ENCODE measurements at places on chromosomes 5 and 9.

DNA sequence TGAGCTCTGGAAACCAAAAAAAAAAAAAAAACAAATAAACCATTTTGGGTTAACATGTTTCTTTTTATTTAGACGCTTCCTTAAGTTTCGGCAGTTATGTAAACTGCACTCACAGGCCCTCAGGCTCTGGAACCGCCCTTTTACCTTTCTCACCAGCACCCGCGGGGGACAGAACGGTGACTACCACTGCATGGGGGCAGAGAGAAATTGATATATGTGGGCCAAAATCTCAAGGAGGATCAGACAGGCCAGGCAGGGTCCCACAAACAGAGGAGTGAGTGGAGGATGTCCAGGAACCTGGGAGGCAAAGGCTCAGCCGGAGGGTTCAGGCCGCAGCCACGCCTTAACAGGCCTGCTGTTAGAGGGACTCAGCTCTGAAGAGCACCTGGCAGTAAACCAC lies 54.4 kb downstream of the IRX2 start:
- DNase-seq, result no peak

DNA sequence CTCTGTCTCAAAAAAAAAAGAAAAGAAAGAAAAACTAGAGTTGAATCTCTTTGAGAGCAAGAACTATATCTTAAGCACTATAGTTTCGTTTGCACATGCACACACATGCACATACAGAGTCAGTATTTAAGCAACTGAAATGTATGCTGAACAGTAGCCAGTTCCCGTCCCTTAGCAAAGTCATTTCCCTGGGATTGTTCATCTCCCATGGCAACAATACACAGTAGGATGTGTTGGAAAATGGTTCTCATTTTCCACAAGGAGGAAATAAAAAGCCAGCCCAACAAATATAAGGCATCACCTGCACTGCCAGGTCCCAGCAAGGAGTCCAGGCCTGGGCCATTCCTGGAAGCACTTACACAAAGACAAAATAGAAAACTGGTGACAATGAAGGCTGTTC lies 4.2 kb upstream of the ZNF346 start:
- DNase-seq, result no peak

DNA sequence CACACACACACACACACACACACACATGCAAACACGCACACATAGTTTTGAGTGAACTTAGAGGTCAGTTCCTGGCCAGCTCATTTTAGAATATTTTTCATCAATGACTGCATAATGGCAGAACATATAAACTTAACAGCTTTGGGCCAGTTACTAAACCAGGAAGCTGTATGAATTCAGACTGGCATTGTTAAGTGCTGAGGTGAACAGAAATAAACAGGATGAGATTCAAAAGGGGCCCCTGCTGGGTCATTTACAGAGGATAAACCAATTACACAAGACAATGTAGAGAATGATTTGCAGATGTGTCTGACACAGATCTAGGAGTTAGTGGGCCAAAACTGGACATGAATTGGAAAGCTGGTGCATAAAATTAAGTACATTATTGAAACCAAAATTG lies 44.6 kb downstream of the MARCHF11 start:
- DNase-seq, result no peak

- DNase-seq, result no peak
Observed at GRCh38 chr5:137470111-137470920, 28.8 kb downstream of the SPOCK1 start.

DNA sequence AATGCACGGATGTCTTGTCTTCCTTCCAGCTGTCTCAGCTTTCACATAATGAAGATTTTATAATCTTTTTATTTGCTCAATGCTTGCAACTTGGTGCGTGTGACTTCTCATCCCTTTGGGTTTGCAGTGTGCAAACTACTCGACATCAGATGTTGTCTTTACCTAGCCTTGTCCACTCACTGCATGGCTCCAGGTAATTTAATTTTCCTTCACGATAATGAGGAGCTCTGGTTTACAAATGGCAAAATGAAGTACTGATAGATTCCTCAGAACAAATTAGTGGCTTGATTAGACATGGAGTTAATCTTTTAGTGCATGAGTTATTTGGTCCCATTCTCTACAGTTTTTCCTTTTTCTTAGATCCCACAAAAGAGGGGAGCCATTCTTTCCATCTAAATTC lies 603.0 kb downstream of the CCDC171 start:
- no peak for DNase-seq

- peak; percentile 49 for DNase-seq
Observed at GRCh38 chr9:33813712-33814641, 3.0 kb upstream of the UBE2R2 start.

DNA sequence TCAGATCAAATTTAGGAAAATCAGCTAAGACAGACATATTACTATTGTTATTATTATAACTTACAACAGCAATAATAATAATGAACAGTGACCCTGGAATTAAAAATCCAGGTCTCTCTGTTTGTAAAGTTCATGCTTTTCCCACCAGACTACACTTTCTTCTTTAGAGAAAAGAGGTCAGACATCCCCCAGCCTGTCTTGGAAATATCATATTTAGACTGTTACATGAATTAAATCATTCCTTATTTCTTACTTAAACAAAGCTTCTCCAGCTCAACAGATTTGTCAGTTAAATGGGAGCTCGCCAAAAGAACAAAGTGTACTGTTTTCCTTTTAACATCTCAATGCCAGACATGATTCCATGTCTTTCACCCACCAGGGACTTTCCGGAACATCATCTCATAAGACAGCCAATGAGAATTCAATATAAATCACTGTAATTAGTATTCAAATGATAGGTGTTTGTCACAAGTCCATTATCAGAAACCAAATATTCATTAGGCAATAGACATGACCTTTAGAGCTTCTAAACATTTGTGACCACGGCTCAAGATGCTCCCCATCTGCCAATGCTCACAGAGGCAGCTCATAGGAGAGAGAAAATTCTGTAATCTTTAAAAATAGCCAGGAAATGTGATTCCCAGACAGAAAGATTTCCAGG lies 351.9 kb downstream of the ENC1 start:
- DNase-seq, result no peak

DNA sequence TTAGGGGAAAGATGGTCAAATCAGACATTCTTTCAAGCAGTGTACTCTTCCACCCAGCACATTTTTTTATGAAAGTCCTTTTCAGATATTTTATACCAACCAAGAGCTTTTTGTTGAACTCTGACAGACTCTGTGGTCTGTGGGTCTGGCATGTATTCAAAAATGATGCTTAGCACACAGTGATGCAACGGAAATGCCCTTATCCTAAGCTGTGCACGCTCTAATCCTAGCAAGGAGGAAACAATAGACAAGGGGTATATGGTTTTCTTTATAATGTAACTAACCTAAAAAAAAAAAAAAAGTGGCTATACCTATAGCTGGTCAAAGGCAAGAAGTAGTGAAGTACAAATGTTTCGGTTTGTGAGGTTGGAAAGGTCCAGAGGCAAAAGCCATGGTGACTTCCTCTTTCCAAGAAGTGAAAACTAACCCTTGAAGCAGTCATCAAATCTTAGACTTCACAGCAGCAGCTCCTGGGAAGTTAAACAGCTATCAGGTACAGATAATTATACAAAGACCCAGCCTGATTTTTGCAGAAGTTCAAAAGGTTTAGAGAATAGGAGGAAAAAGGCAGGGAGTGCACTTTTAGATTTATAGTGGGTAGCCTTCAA lies 82.5 kb downstream of the SEMA6A start:
- no peak for DNase-seq

GRCh38 chr5:11504065-11504885 lies 400.0 kb downstream of the CTNND2 start:
- no peak for DNase-seq

- peak; percentile 52 for DNase-seq
Observed at GRCh38 chr5:151150471-151151262, 6.9 kb downstream of the ANXA6 start.

GRCh38 chr5:435961-436640 lies 6.9 kb upstream of the EXOC3 start:
- DNase-seq, result no peak

DNA sequence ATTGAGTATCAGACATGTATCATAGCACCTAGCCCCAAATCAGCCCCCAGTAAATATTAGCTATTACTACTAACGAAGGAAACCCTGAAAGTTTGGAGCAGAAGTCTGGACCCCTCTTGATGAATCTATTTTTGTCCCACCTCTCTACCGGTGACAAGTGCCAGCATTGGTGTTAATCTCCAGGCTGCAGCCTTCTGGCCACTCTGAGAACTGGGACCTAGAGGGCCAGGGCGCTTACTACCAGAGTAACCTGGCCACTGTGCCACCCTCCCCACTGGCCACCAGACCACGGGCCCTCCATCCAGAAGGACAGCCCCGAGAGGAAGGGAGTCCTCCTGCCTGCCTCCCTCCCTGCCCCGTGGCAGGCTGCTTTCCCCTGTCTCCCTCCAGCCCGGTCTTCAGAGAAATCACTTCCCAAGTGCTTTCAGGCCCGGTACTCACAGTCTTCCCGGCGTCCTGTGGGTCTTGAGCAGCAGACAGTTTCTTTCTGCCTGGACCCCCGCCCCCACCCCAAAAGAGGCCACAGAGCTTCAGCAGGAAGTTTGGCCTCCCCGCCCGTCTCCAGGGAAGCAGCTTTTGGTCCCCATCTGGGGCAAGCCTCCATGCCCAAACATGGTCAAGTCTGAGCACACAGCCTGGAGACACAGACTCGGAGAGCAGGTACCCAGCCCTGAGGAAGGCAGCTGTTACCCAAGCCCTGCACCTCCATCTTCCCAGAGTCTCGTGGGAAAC lies at the start of gene KCNMB1:
KCNMB1 (minus strand) TSS at position 550 of the 732 bp plus-strand sequence. CDS start 3,920 bp downstream, outside the sequence.
- no peak for DNase-seq

GRCh38 chr5:63953217-63953616 lies 9.0 kb downstream of the HTR1A start:
- no peak for DNase-seq

GRCh38 chr9:93265972-93266371 lies 82.0 kb downstream of the WNK2 start:
- peak; percentile 21 for DNase-seq

DNA sequence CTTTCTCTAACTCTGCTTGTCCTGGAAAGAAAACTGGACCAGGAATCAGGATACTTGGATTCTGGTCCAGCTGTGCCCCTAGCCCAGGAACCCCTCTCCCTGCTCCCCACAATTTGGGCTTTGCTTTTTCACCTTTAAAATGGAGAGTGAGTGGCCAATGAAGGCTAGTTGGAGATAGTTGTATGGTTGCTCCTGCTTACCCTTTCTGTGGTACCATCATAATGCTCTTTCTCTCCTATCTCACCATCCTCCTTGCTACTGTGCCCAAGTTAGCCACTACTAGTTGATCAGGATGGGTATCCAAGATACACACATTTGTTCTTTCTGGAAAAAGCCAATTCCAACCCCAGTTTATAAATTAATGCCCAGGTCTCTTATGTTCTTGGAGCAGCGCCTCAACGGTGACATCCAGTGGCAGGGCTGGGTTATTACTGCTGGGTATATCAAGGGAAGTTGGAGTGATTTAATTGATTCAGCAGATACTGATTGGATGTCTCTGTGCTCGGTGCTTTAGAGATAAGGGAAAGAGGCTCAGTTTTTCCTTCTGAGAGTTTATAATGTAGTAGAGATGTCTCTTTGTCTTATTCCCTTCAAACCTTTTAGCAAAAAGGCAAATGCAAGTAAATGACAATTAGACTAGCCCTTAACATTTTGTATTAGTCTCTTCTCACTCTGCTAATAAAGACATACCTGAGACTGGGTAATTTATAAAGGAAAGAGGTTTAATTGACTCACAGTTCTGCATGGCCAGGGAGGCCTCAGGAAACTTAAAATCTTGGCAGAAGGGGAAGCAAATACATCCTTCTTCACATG lies 38.5 kb downstream of the FAXDC2 start:
- peak; percentile 68 for DNase-seq

DNA sequence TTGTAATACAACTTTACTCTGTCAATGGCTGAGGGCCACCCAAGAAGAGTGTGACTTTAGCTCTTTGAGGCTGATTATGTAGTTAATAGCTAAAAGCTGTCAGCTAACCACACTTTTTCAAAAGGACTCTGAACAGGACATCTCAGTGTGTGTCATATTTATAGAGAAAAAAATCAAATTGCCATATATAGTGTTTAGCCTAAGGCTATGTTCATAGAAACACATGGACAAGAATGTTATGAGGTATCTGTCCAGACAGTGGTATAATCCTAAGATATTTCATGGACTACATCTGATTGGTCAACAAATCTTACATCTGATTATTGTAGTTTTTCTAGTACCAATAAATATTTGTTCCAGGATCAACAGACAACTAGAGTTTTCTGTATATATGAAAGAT lies 42.1 kb upstream of the CDH18 start:
- DNase-seq, result no peak

DNA sequence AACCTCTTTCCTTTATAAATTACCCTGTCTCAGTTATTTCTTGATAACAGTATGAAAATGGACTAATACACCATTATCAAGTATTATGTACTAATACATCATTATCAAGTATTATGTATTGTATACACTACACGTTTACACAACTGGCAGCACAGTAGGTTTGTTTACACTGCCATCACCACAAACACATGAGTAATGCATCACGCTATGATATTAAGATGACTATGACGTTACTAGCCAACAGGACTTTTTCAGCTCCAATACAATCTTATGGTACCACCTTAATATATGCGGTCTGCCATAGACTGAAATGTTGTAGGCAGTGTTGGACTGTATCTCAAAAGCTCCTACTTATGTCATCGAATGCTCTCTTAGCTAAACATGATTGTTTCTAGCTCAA lies 28.2 kb downstream of the PRELID2 start:
- DNase-seq, result no peak

GRCh38 chr5:10275460-10275859 lies 25.4 kb downstream of the CCT5 start:
- no peak for DNase-seq

DNA sequence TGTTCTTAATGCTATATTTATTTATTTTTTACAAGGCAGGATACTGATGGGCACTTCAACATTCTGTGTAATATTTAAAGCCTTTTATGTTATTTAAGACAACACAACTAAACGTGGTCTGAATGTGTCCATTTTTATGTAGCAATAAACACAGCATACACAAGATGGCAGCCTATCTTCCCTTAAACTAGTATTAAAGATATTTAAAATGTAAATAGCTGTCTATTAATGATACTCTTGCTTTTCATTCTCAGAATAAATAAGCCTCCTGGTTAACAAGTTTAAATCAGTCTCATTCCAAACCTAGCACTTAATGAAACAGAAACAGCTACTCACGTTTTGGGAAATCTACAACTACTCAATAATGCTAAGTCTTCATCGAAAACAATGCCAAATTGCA lies 315.7 kb downstream of the MCTP1 start:
- peak; percentile 13 for DNase-seq

GRCh38 chr9:133285252-133285775 lies 10.3 kb upstream of the ABO start:
- no peak for DNase-seq

- DNase-seq, result no peak
Observed at GRCh38 chr9:133874060-133874657, 118.0 kb downstream of the VAV2 start.

- DNase-seq, result peak; percentile 14
Observed at GRCh38 chr9:129549684-129550083, 71.2 kb downstream of the C9orf50 start.

- no peak for DNase-seq
Observed at GRCh38 chr5:148806520-148806931, 19.9 kb upstream of the ADRB2 start.

All from GM20000 (cell line).